Psoas muscle (tissue), 8 donors: ENCODE measurements at places on chromosomes 5 and 9. TPM values are rescaled to one million over a fixed set of nuclear protein-coding genes. Genes with fewer than 3 reads are reported as not detected.
A peak's percentile ranks its signal among the peaks of the same experiment; 100 is the strongest.

GRCh38 chr5:172901788-172902496, 57.3 kb upstream of the RPL26L1 start:
- no peak for DNase-seq

GRCh38 chr5:65828022-65828896, 98.1 kb upstream of the ERBIN start:
- DNase-seq, result no peak

DNA sequence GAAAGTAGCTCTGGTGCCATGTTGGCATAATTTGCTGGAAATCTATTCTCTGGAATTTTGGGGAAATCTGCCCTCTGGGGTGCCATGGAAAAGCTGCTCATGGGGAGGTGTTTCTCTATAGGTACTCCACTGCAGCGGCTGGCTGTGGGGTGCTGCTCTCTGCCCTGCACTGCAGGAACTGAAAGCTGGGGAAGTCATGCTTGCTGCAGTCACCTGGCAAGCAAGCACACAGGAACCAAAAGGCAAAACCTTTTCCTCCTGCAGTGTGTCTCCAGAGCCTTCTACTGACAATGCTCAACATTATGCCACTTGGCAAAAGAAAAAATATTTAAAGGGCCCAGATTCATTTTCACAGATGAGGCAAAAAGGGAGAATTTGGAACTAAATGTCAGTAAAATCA, 25.8 kb upstream of the CARNMT1 start:
- no peak for DNase-seq

- peak; percentile 48 for DNase-seq
These were observed at the start of gene PCDHA4 for GRCh38 chr5:140806834-140807775. Gene PCDHA4, plus strand, starts transcription at chr5:140807068.

GRCh38 chr9:124480621-124480981, 26.6 kb downstream of the NR5A1 start:
- peak; percentile 15 for DNase-seq

GRCh38 chr9:89218040-89218928, 39.7 kb upstream of the SHC3 start:
- DNase-seq, result no peak

- no peak for DNase-seq
These were observed 87.0 kb downstream of the SMIM23 start for GRCh38 chr5:171872666-171873065.

DNA sequence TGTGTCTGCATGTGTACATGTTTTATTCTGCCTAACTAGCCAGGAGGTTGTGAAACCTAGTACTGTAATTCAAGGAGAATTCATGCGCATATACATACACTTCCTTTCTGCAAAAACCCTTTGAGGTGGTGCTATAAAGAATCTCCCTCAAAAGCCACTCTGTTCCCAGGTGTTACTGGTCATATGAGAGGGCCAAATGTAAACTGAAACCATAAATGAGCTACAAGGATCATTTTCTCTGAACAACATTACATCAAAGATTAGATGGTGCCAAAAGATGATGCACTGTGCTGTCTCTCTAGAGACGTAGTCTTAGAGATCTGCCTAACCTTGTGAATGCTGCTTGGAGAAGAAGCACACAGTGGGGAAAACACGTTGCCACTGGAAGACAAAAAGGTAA, 15.7 kb downstream of the NREP start:
- DNase-seq, result no peak

DNA sequence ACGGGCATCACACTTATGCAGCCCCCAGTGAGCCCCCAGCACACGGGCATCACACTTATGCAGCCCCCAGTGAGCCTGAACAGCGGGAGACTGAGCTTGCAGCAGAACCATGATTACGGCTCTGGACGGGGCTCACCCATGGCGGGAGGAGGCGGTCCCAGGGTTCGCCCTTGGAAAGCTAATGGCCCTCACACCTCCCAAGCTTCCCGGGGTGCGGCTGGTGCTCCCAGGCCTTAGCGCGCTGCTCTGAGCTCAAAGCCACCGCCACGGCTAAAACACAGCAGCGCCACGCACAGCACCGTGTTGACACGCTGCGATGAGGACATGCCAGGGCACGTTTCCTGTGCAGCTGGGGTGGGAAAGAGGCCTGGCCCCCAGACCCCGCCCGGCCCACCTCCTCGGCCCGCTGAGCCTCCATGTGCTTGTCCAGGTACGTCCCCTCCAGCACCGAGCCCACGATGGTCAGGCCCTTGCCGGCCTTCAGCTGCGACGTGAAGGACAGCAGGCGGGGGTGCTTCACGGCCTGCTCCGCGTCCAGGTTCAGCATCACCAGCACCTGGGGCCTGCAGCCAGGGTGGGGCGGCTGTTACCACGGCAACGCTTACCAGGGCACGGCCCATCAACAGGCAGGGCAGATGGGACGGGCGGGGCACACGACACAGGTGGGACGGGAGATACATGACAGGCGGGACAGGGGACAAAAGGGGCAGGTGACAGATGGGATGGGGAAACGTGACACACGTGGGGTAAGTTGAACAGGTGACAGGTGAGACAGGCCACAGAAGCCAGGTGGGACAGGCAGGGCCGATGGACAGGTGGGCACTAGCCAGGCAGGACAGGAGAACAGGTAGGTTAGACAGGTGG, 38.4 kb downstream of the SLC12A7 start:
- no peak for DNase-seq

DNA sequence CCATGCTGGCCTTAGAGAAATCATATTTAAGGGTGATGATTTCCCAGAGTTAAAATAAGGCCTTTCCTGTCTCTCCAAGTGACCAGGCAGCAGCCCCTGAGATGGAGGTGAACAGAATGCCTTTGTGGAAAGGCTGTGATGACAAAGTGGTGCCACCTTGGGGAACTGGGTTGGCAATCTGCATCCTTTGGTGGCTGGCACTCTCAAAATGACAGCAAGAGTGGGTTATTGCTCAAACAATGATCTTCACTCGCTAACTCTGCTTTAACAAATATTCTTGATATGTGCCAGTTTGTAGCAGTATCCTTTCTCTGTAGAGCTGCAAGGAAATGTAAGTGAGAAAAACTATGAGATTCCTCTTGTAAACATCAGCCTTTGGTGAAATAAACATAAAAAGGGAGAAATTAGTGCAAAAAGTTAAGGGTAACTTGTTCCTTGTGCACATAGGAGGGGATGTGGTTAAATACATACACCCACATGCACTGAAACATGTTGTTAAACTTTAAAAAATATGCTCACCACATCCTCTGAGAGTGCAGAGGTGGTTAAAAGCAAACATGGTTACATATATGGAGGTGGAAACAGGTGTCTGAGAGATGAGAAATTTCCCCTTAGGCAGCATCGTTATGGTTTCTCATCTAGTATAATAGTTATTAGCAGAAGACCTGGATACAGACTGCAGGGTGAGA, 373.4 kb upstream of the CTNND2 start:
- DNase-seq, result no peak

DNA sequence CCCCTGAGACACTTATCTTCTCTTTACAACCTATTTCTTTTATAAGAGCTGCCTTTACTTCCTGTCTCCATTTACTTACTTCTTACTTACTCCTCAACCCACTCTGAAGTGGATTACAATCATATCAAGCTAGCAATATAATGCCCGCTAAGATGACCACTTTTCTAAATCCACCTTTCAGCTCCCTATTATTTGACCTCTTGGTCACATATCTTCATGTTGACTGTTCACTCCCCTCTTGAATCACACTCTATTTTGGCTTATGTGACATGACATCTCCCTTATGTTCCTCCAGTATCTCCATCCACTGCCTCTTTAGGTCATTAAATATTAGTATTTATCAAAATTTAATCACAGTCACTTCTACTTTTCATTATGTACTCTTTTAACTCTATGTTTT, 255.3 kb upstream of the TRPC7 start:
- DNase-seq, result no peak

DNA sequence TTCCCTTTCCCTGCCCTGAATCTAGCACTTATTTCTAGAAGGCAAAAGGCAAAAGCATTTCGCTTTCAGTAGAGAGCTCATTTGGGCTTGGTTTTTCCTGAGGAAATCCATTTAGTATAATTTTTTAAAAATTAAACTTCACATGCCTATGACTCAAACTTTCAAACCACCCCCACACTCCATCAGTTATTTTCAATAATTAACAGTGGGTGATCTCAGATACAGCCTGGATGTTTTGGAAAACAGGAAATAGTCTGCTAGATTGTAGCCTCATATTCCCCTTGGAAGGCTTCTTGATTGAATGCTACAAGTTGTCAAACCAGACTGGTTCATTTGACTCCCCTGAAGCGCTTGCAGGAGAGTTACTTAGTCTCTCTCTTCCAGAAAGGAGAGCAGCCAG, 40.6 kb downstream of the SEMA5A start:
- no peak for DNase-seq

DNA sequence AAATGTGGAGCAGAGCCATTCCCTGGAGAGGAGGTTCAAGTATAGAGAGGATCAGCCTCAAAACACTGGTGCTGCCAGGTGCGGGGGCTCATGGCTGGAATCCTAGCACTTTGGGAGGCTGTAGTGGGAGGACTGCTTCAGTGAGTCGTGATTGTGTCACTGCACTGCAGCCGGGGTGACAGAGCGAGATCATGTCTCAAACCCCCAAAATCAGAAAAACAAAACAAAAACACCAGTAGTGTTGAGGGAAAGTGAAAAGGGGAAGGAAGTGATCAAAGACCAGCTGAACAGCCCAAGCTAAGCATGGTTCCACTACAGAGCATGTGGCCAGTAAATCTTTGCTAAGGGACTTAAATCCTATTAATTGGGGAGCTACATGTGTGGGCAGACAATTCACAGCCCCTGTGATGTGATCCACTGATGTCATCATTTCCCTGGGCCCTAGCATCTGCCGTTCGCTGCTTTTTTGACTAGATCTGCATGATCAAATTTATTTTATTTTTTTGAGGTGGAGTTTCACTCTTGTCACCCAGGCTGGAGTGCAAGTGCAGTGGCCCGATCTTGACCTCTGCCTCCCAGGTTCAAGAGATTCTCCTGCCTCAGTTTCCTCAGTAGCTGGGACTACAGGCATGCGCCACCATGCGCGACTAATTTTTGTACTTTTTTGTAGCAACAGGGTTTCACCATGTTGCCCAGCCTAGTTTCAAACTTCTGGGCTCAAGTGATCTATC, 2.7 kb upstream of the PCBD2 start:
- DNase-seq, result no peak

DNA sequence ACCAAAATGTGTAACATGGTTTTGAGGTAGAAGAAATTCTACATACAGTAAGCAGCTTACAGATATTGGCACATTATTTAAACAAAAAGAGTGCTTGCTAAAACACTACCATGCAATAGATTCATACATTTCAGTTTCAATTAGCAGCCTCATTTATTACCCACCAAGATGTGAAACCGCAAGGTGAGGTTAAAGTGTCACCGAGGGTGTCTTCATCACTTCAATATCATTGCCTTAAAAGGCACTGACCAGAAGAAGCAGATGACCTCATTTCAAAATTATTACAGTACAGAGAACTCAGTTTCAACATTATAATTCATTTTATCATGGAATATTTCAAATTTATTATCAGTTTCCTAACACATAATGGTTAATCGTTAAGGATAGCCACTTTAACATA, 302.2 kb downstream of the ISL1 start:
- no peak for DNase-seq

DNA sequence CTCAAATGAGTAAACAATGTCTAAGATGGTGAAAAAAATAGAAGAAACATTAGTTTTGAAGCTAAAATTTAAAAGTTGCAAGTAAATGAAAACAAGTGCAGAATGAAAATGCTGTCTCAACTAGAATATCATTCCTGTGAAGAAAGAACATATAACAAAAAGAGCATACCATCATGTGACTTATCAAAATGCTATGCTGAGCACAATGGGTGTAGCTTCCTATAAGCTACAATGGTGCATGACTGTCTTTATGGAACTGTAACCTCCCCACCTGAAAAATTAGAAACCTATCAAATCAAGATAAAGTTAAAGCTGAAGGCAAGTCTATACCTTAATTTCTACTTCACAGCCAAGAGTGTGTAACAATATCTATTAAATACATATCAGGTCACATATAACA, 192.0 kb downstream of the AP3B1 start:
- DNase-seq, result no peak

DNA sequence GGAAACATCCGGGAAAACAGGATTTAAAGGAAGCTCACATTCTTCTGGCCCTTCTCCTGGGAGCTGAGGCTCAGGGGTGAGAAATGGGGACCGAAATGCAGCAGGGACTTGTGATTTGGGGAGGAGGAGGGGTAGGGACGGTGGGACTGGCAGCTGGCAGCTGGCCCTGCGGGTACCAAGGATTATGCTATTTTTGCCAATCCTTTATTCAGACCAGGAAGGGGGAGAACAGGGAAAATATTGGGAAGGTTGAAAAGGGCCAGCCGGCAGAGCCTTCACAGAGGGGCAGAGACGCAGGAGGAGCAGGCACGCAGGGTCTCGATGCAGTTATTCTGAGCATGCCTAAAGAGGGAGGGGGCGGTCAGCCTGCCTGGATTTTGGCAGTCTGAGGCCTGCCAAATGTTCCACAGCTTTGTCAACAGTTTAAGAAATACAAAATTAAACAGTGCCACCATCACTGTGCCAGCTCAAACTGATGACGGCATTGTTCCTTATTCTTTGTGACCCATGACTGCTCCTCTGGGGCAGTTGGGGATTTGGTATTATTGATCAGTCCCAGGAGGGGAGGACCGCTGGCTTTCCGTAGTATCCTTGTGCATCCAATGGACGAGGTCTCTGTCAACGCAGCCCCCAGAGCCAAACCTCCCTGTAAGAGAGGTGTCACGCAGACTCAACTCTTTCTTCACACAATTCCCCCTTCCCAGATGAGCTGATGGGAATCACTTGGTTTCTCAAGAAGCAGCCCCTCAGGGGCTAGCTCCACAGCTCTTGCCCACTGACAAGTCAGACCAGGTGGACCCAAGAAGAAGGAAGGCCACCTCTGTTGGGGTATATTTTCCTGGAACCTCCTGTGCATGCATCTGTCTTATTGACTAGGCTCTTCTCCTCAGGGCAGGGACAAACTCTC, 553.3 kb downstream of the BNC2 start:
- no peak for DNase-seq

GRCh38 chr9:121567500-121568342, 68.1 kb upstream of the GGTA1 start:
- DNase-seq, result peak; percentile 46

Gene LAMC3
- total RNA-seq, result 0.24 TPM

Gene FIBCD1
- not detected for total RNA-seq

Gene CBY3
- total RNA-seq, result not detected

Gene IL5
- total RNA-seq, result not detected

Gene SAXO1
- not detected for total RNA-seq

Gene FGF18
- total RNA-seq, result 0.17 TPM

Gene F2RL2
- total RNA-seq, result not detected

Gene NKD2
- total RNA-seq, result 0.96 TPM

Gene GRIN1
- not detected for total RNA-seq

Gene ORM1
- not detected for total RNA-seq

Gene RANBP17
- total RNA-seq, result 3.2 TPM
